Brain microvascular endothelial cell (primary cell): ENCODE measurements at places on chromosomes 13 and 19.

- DNase-seq = no peak
Observed at GRCh38 chr19:2387367-2388288, 27.6 kb downstream of the TMPRSS9 start.

GRCh38 chr13:98856983-98857382, 104.5 kb upstream of the SLC15A1 start:
- DNase-seq = no peak

DNA sequence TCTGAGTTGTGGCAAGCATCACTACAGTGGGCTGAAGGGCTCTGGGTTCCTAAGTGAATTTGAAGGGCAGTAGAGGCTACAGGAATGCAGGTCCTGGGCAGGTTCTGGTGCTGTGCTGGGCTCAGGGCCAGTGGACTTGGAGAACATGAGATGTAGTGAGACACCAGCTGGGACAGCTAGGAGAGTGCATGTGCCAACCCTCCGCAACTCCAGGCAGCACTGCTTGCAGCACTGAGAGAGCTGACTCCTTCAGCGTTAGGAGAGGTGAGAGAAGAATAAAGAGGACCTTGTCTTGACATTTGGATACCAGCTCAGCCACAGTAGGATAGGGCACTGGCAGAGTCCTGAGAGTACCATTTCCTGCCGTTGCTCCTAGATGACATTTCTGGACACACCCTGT, 739.9 kb upstream of the PRR20A start:
- no peak for DNase-seq

- no peak for DNase-seq
Observed at GRCh38 chr19:38047641-38048040, 140.6 kb downstream of the SIPA1L3 start.

GRCh38 chr13:110110783-110111182, 196.2 kb downstream of the COL4A1 start:
- no peak for DNase-seq

GRCh38 chr19:44051650-44052402, at the start of gene ZNF223:
TSS of gene ZNF223 (plus strand) at chr19:44052036. CDS start at chr19:44055177, 3,141 bp downstream.
- peak; percentile 94 for DNase-seq

- DNase-seq = peak; percentile 75
Observed at GRCh38 chr19:3184847-3185460, 776 bp upstream of the NCLN start.

DNA sequence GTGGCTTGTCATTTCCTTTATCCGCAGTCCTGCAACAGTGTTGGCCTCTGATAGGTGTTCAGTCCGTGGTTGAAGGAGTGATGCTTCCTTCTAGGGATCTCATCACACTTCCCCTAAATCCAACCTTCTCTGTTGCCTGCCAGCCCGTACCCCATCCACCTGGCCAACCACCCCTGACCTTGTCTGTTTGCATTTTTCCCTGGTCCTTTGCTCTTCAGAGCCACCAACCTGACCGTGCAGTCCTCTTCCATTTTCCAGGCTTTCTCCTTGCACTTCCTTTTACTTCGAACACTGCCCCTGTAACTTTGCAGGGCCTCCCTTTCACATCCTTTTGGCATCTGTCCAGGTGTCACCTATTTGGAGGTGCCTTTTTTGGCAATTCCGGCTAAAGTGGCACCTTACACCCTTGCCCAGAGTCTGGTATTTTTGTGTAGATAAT, 696 bp downstream of the ZNF460 start:
- no peak for DNase-seq

DNA sequence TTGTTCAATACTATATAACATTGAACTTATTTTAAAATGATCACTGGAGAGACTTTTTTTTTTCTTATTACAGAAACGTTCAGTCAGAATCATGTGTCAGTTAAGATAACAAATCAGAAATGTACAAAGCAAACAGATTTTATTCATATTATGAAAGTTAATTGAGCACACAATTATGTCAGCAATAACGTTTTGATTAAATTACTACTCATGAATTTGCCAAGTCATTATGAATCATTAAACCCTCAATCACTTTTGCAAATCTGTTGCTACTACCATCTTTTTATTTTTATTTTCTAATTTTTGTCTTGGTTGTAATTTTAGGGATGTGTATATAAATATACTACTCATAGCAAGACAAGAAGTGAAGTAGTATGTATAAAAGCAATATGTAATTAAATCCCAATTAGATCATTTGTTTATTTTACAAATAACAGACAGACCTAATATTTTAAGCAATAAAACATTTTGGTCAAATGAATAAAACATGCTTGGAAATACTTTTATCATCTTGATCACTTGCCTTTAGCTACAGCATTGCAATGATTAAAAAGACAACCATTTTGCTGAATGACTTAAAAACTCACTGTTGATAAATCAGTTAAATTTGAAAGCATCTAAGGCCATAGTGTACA, 893.4 kb upstream of the MIR17HG start:
- no peak for DNase-seq

GRCh38 chr13:97125810-97126738, 96.1 kb upstream of the MBNL2 start:
- no peak for DNase-seq

GRCh38 chr13:62087124-62087523, 671.5 kb upstream of the PCDH20 start:
- no peak for DNase-seq
